DMS 273 treated with DMSO at 0.1 percent for 48 hours (cell line): ENCODE measurements at places on chromosomes 12 and 14.
A peak's percentile ranks its signal among the peaks of the same experiment; 100 is the strongest.

- no peak for DNase-seq
These were observed 264.3 kb upstream of the FOXN3 start for GRCh38 chr14:89681086-89682018.

- no peak for DNase-seq
These were observed 43.9 kb upstream of the FBRSL1 start for GRCh38 chr12:132445884-132446632.

DNA sequence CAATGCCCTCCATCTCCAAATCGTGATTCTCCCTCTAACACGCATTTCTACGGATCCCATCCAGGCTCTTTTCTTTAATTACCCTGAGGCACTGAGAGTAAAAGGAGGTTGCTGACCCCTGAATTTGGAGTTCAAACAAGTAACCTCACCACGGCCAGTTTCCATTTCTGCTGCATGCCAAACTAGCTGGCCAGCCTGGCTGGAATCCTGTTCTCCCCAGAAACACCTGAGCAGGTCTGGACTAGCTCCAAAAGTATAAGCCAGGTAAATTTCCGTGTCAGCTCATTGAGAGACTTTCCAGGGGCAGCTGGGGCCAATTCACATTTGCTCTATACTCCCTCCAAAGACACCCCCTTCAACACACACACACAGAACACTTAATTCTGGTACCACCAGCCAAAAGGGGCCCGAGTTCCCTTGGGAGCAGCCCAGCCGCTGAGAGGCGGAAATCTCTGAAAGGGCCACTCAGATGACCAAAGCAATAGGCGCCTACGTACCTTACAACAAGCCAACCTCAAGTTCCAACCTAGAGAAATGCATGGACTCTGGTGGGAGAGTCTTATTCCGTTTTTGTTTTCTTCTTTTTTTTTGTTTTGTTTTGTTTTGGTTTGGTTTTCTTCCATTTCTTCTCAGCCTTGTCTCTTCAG, 131.4 kb downstream of the NDUFA12 start:
- DNase-seq: no peak

DNA sequence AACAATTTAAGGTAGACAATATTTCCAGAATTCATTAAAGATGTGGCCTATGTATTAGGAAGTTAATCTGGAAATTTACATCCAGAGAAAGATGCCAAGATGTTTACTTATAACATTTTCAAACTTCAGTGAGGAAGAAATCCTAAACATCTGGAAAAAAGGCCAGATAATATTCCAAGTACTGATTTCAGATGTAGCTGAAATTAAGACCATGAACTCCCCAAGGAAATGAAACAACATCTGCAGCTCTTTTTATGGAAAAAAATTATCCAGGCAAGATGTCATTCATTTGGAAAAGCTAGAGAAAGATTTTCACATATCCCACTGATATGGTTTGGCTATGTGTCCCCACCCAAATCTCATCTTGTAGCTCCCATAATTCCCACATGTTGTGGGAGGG, 35.0 kb downstream of the GNG2 start:
- no peak for DNase-seq

- no peak for DNase-seq
These were observed 11.1 kb downstream of the ERP27 start for GRCh38 chr12:14927267-14927666.

DNA sequence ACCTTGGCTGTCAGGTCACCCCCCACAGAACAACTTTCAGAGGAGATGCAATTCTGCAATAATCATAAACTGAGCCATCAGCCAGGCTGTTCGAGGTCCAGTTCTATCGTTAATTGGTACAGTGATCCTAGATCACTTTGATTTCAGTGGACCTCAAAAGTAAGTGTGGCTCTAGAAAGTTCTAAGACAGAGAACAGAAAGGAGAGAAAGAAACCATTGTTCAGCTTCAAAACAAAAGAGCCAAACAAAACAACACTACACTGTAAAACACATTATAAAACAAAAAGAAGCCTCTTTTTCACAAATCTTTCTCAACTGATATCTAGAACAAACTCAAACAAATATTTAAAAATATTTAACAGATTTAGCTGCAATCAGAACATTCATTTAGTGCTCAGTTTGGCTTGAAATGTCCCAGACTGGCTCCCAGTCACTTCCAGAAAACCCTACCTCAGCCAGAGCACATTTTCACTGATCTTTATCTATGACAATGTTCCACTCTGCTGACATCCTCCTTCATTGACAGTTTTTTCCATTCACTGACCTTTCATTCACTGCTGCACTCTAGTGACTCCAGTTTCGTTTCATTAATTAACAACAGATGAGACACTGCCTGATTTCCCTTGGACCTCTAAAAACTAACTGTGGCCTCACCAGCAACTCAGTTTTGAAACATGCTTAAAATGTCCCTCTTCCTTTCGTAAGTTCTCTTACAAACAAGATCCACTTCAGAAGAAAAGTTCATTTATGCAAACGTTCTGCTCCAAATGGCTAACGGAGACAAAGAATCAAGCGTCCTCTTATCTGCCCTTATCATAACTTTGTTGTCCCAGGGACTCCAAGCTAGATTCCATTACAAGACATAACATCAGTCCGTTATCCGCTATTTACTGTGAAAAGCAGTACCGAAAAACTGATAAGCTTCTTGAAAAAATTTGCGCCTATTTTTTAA, 56.8 kb downstream of the DUSP16 start:
- no peak for DNase-seq

- peak; percentile 2 for DNase-seq
These were observed 26.9 kb downstream of the ZFC3H1 start for GRCh38 chr12:71636704-71637115.
